ENCODE measurements at places on chromosomes 13 and 19. TPM values are rescaled to one million over a fixed set of nuclear protein-coding genes. Genes with fewer than 3 reads are reported as not detected.

The ZNF433 gene
- total RNA-seq: 6.5 TPM

The PSG7 gene
- not detected for total RNA-seq

The FXYD1 gene
- 0.33 TPM for total RNA-seq

The CGB3 gene
- not detected for total RNA-seq

The TSKS gene
- total RNA-seq: not detected

The LAIR1 gene
- not detected for total RNA-seq

The PRODH2 gene
- not detected for total RNA-seq

The CACNG6 gene
- total RNA-seq: 0.11 TPM

The LILRA5 gene
- not detected for total RNA-seq
